Astrocyte (in vitro differentiated cells and primary cell): ENCODE measurements at places on chromosomes 1 and 21. TPM values are rescaled to one million over a fixed set of nuclear protein-coding genes. Genes with fewer than 3 reads are reported as not detected.

Gene CLIC6
- 0.22 and 0.30 TPM in 2 replicates for total RNA-seq

Gene MYOC
- not detected in 2 replicates for total RNA-seq

Gene SLC50A1
- 22.8 and 25.4 TPM in 2 replicates for total RNA-seq

Gene GJB4
- total RNA-seq, result not detected in 2 replicates

Gene TNFAIP8L2
- not detected in 2 replicates for total RNA-seq

Gene LMX1A
- not detected in 2 replicates for total RNA-seq

Gene AMY2B
- 1.7 and 2.1 TPM in 2 replicates for total RNA-seq
